ENCODE measurements at places on chromosomes 3 and 15. TPM values are rescaled to one million over a fixed set of nuclear protein-coding genes. Genes with fewer than 3 reads are reported as not detected.

- no peak for DNase-seq
These were observed 8.4 kb downstream of the CERS3 start for GRCh38 chr15:100520132-100520921.

DNA sequence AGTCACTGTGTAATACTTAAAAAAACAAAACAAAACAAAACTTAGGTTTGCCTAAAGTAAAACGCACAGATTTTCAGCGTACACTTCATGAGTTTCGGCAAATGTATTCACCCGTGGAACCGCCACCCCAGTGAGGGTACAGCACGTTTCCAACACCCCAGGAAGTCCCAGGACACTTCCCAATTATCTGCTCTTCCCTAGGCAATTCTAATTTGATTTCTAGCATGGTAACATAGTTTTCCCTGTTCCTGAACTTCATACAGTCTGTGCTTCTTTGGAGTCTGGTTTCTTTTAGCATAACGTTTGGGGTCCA lies 497 bp upstream of the CLASP2 start:
- DNase-seq, result no peak

DNA sequence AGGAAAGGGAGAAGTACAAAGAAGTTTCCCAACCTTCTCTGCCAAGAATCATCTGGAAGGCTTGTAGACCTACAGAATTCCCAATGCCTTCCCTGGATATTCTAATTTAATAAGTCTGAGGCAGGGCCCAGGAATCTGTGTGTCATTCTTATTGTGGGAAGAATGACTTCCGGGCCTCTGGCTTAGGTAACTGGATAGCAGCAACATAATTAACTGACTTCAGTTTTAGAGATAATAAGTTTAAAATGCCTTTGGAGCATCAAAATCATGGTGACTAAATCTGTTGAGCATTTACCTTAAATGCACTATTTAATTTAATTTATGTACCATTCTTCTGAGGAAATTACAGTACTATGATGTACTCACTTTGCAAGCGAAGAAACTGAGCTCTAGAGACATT lies 44.3 kb upstream of the TM4SF1 start:
- no peak for DNase-seq

- no peak for DNase-seq
These were observed 129.3 kb upstream of the CD96 start for GRCh38 chr3:111412656-111413055.

DNA sequence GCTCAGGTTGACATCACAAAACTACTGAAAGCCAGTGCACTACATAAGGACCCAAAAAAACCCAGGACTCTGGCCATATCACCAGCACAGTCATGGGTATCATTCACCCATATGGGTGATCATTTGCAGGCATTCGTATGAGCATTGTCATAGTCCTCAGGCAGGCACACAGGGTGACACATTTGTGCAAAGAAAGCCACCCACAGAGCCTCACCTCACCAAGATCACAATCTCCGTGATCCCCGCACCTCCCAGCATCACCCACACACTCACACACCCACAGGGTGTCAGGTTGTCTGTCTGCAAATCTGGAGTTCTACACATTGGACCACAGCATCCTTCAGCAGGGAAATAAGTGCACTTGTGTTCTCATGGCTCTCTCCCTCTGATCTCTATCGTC lies 166.0 kb upstream of the LPP start:
- DNase-seq, result no peak

- no peak for DNase-seq
These were observed 173.8 kb upstream of the BCL6 start for GRCh38 chr3:187919048-187919447.

- DNase-seq, result no peak
These were observed 29.7 kb downstream of the SOX2 start for GRCh38 chr3:181741417-181741816.

DNA sequence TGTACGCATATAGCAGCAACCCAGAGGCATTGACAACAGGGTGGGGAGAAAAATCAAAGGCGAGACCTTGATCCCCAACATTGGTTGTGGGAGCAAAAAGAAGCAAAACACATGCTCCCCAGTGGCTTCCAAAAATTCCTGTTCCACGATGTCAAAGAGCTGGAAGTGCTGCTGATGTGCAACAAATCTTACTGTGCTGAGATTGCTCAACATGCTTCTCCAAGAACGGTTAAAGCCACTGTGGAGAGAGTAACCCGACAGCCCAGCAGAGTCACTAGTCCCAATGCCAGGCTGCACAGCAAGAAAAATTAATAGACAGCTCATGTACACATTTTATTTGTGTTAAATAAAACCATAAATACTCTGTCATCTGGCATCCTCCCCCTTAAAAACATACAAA lies 179.9 kb upstream of the PFN2 start:
- no peak for DNase-seq

DNA sequence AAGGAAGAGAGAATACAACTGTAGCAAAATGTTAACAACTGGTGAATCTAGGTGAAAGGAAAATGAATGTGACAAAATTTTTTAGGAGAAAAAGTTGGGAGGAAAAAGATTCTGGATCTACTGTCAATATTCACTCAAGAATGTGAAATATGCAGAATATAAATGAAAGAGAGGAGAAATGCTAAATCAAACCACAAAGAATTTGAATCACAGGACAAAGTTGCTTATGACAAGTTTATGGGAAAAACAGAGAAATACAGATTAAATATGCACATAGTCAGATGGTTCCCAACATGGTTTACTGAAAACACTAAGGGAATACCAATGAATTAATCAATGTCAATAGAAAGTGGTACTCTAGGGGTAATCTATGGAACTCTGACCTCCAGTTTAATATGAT lies 27.6 kb downstream of the C3orf33 start:
- DNase-seq, result no peak

DNA sequence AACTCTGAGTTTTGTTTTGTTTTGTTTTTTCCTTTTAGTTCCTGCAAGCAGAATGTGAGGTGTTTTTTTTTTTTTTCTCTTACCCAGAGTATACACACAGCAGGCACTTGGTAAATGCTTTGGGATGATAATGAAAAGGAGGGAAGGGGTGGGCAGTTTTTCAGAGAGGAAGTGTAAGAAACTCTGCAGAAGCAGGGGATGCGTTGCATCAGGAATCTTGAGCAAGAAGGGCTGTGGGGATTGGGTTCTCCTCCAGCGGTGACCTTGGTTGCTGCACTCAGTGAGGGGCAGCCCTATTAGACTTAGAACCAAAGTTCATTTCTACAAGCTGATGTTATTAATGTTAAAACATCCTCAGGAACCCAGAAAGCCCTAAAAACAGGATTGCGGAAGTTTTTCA lies 32.2 kb upstream of the TMEM158 start:
- DNase-seq, result no peak

DNA sequence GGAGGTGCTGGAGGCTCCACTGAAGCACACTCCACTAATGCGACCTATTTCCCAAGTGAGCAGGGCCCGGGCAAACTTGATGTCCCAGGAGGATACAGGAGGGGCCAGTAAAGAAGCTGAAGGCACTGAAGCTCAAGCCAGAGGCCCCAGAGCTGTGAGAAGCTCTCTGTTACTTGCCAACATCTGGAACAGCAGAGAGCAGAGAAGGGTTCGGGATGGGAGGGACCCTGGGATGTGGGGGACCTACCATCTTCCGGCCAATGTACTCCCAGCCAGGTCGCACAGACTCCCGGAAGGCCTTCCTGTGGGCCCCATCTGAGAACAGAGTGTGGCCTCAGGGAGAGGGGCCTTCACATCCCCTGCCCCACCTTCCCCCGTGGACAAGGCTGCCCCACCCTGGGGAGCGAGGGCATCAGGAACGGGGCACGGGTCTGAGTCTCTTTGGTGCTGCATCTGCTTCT lies 3.1 kb downstream of the HHATL start:
- DNase-seq, result peak; percentile 83

DNA sequence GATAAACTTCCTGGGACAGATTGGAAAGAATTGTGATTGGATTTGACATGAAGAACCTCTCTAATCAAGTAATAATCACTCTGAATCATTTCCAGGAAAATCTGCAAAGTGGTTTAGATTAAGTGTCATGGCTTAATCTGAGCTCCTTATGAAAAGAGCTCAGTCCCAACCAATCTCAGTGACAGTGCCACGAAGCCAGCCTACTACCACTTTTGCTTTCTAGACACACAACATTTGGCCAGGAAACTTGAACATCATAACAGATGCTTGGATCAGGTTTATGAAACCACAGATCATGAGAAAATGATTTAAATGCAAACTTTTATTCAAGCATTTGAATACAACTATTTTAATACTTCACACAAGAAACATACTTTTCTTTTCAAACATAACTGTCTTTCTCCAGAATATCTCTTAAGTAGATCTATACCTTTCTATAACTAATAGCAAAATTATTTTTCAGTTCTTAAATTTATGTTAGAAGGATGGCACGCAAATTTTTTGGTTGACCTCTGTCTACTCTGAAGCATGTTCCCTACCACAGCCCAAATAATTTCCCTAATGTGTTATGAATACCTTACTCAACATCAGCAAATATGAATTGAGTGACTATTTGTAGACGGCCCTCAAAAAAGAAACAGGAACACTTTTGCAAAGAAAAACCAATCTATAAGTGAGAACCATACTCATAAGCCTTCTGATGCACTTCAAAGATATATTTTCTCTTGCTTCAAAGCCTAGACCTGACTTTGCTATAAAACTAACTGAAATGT lies 495.0 kb upstream of the ZNF385D start:
- DNase-seq, result no peak

GRCh38 chr15:78682004-78682651 lies 41.1 kb upstream of the CHRNB4 start:
- peak; percentile 18 for DNase-seq

- no peak for DNase-seq
These were observed 37.6 kb downstream of the ZNF148 start for GRCh38 chr3:125337506-125337905.

Gene WDR93
- 0.32 TPM for total RNA-seq

Gene PPP2R3A
- 7.8 TPM for total RNA-seq

Gene SPINK8
- not detected for total RNA-seq

Gene C3orf20
- total RNA-seq, result 0.16 TPM

Gene KCNMB3
- 3.2 TPM for total RNA-seq

Gene ZNF385D
- total RNA-seq, result 18.5 TPM

Gene SMAD6
- 32.2 TPM for total RNA-seq

Gene CMTM7
- total RNA-seq, result 33.8 TPM

Gene SLC9C1
- not detected for total RNA-seq

Gene INSYN1
- 5.0 TPM for total RNA-seq

Gene ZNF197
- 10.8 TPM for total RNA-seq

Measured in mesenteric fat pad (tissue), 1 donor.